ENCODE measurements at places on chromosomes 7 and 10.
A peak's percentile ranks its signal among the peaks of the same experiment; 100 is the strongest.

- peak; percentile 82 for DNase-seq
Measured at GRCh38 chr10:3811291-3811870, 26.4 kb upstream of the KLF6 start.

GRCh38 chr10:101568054-101568745 is 19.9 kb downstream of the POLL start:
- no peak for DNase-seq

DNA sequence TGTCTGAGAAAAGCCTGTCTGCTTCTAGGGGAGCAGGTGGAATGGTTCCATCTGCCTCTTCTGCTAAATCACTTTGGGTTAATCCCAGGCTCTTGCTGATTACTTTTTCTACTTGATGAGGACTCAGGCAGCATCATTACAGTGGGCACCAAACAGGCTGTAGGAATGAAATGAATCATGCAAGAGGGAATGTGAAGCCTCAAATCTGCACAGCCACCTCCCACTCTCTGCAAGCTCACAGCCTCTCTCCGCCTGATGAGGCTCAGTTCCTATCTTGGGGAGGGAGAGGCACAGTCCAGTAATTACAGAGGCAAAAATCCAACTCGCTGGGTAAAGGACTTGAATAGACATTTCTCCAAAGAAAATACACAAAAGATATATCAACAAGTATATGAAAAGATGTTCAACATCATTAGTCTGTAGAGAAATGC is 34.0 kb downstream of the HSPA12A start:
- DNase-seq, result peak; percentile 91

GRCh38 chr10:80173466-80173865 is 31.9 kb downstream of the ANXA11 start:
- DNase-seq, result no peak

GRCh38 chr10:131996466-131997365 is 15.0 kb upstream of the BNIP3 start:
- DNase-seq, result no peak

DNA sequence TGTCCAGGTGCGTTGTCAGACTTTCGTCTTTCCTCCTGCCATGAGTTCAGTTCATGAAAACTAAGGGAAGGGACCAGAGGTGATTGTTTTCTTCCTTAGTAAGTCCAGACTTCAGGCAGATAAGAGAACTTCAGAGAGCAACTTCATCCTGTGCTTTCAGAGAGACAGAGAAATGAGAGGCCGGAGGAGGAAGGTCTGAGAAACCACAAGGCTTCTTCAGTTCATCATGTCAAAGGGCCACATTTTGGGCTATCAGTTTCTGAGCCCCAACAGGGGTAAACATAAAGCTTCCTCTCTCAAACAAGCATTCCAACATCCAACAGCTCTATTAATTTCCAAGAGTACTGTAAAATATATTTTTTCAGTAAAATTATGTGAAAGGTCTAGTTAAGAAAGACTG is 668.4 kb upstream of the NRP1 start:
- no peak for DNase-seq

- DNase-seq, result no peak
Measured at GRCh38 chr7:134505856-134506255, 21.5 kb upstream of the AKR1B10 start.

- peak; percentile 99 for DNase-seq
Measured at GRCh38 chr10:109912335-109913281, 10.7 kb downstream of the XPNPEP1 start.

- DNase-seq, result peak; percentile 97
Measured at GRCh38 chr10:61628875-61629513, 33.7 kb upstream of the CABCOCO1 start.

DNA sequence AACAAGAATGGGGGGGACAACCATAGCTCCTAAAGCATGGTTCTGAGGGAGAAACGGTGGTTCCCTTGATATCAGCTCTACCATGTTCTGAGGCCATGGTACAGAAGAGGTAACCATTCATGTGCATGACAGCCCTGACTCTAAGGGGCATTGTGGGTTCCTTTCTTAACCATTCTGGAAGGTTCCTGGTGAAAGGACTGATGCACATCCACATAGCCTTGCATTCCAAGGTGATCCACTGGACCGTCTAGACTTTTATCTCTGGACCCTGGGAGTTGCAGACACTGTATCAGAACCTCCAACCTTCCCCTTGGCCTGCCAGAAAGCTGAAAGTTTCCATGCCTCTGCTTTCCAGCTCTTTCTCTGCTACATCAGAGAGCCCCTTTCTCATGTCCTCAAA is 344.3 kb downstream of the KCNMA1 start:
- DNase-seq, result no peak

GRCh38 chr10:128305601-128306345 is 179.6 kb upstream of the MKI67 start:
- DNase-seq, result no peak

- no peak for DNase-seq
Measured at GRCh38 chr7:128265156-128265905, 24.3 kb downstream of the LEP start.

GRCh38 chr10:107284187-107284586 is 119.7 kb upstream of the SORCS1 start:
- no peak for DNase-seq

DNA sequence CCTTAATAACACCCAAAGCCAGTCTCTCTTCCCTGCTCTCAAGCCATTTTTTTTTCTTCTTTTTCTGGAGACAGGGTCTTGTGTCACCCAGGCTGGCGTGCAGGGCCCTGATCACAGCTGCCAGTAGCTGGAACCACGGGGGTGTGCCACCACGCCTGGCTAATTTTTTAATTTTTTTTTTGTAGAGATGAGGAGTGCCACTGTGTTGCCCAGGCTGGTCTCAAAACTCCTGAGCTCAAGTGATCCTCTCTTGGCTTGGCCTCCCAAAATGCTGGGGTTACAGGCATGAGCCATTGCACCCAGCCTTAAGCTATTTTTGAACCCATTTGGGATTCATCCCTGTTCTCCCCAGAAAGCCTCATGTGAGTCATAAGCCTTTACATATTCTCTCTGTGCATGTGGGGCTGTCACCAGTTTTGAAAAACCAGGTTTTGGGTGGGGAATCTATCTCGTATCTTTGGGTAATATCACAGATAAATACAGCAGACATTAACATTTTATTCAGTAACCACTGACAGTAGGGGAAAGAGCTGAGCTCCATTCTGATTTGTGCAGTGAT is 15.5 kb downstream of the ZNF487 start:
- DNase-seq, result no peak

DNA sequence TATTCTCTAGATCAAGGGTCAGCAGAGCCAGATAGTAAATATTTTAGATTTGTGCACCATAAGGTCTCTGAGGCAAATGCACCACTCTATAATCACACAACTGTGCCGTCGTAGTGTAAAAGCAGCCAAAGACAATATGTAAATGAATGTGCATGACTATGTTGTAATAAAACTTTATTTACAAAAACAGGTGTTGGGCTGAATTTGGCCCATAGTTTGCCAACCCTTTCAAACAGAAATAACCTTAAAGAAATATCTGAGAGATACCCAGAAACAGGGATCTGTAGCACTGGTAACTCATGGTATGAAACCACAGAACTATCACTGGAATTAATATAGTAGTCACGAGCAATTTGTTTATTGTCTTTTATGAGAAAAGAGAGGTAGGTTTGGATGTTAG is 86.0 kb downstream of the ARID5B start:
- DNase-seq, result no peak

GRCh38 chr10:78706256-78706655 is 362.5 kb upstream of the ZMIZ1 start:
- DNase-seq, result peak; percentile 53

GRCh38 chr10:119535837-119536507 is 6.5 kb downstream of the RGS10 start:
- no peak for DNase-seq

- DNase-seq, result no peak
Measured at GRCh38 chr10:1343176-1343575, 287.0 kb downstream of the WDR37 start.

DNA sequence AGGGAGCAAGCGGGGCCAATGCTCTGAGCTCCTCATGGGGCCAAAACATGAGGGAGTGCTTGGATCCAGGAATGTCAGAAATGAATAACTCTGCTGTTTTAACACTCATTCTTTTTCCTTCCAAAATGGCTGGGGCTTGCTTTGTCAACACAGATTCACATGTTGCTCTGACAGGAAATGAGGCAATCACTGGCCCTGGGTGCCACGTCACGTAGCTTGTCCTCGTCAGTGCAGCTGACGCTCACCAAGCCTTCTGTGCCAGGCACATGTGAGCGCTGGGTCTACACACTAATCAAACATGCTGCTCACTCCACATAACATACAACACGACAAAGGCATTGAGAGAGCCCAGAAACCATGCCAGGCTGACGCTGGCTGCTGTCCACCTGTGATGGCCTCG is 198.9 kb downstream of the WDR37 start:
- no peak for DNase-seq

GRCh38 chr7:36157527-36158320 is 4.7 kb downstream of the EEPD1 start:
- no peak for DNase-seq

GRCh38 chr10:132641401-132641800 is 103.8 kb downstream of the INPP5A start:
- no peak for DNase-seq
